ENCODE measurements at places on chromosomes 16 and 17.

DNA sequence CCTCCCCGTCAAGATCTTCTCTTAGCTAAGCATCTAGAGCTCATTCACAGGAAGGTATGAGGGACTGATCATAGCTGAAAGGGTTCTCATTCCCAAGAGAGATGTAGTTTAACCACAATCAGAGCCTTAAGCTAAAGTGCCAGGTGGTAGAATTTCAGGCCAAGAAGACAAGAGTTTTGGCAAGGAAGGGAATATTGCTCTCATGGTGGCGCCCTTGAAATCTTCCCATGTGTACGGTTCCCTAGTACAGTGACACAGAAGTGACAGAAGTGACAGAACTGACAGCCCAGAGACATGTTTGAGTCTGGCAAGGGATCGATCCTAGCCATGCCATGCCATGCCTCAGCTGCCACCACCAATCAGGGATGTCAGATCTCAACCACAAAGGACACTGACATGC, 2.5 kb downstream of the GRIN2C start:
- DNase-seq: no peak

DNA sequence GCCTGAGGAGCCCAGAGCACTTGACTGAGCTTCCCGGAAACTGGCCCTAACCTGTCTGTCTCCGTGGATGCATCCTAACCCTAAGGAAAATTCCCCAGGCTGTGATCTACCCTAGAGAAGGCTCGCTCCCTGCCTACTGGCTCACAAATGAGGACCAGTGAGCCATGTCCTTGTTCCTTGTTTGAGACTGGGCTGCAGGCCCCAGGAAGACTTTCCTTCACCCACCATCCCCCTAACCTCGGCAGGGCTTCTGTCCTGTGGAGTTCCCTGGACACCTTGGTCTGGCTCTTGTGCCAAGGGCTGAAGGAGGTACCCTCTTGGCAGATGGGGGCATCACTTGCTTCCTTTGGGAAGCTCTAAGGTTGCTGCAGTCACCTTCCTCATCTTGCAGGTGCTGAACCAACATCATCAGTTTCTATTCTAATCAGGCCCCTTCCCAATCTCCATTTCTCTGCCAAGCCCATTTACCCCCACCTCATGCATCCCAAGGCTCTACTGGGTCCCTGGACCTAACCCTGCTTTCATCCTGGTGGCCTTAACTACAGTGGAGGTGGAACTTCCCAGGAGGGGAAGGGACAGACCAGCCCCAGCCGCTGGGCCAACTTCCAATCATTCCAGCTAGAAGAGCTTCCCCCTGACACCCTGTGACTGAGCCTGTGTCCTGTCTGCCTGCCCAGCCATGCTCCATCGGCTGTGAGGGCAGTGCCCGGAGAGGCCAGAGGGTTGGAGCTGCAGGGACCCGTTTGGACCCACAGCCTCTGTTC, 12.4 kb downstream of the RNF40 start:
- DNase-seq: no peak

- no peak for DNase-seq
Measured at GRCh38 chr16:68696514-68696913, 40.6 kb upstream of the CDH1 start.

DNA sequence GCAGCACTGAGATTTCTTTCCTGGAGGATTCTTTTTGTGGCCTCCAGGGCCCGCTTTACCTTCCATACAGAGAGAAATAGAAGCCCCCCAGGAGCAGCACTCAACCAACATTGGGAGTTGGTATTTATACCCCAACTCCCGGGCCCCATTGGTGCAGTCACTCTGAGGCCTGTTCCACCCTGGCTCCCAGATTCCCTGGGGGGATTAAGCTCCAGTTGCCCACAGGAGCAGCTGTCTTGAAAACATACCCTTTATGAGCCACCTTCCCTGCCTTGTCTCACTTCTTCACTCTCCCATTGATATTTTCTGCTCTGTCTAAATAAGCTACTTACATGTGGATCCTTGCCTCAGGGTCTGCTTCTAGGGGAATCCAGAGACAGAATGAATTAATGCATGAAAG, 167.8 kb downstream of the KATNIP start:
- DNase-seq: no peak

- no peak for DNase-seq
Measured at GRCh38 chr16:50815382-50815781, 73.5 kb downstream of the CYLD start.

DNA sequence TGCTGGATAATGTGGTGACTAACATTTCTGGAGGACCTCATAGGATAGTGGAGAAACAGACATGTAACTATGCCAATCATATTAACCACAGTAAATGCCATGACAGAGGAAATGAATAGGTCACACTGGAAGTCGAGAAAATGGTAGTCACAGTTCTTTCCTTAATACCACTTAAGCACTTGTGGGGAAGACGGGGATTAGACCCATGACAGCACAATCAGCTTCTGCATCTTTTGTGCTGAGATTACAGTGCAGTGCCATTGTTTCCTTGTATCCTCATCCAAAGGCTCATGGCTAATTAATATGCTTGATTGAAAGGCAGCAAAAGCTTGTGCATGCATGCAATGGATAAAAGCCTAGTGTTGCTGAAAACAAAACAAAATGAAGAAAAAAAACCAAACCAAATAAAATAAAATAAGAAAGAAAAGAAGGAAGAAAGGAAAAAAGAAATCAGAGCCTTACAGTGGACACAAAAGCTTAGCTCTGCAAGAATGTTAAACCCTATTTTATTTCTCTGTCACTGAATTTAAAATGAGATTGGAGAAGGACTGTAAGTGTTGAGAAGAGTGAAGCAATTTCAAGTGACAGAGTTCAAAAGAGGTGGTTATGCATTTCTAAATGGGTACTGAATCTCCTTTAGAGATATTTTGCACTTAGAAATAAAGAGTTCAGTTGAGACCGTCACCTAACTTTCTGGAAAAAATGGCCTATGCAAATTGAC, 1011.9 kb downstream of the CDH8 start:
- DNase-seq: no peak

DNA sequence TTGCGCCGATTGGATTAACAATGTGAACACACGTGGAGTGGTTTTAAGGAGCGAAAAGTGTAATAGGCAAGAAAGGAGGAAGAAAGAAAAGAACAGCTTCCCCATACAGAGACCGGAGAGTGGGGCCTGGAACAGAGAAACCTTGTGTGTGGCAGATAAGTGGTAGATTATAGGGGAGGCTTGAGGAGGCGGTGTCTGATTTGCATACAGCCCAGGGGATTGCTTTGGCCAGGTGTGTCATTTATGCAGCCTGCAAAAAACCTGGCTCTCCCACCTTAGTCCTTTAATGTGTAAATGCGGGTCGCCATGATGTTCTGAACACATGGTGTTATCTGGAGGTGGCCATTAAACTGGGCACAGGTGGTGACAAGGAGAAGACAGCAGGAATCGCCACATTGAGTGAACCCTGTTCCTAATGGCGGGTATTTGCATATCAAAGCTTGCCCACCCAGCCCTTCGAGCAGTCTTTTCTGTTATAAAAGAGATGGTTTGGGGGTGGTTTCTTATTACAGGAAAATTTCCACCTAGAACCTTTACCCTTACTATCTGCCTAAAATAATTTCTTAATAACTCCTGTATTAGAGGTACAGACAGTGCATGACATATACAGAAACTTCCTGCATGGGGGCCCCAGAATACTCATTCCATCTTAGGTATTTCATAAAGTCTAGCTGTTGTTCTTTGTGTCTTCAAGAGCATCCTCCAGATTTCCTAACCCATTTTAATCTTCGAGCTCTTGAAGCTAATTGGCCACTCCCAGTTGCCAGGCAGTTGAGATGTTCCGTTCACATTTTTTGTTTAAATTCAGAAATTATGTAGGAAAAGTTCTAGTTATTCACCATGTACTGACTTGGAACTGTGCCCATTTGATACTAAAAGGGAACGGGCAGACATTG, 292.5 kb downstream of the RBFOX1 start:
- no peak for DNase-seq

- no peak for DNase-seq
Measured at GRCh38 chr17:47095268-47095667, 93.8 kb downstream of the CDC27 start.

GRCh38 chr17:6555331-6556120, 829 bp downstream of the PITPNM3 start:
- no peak for DNase-seq

- no peak for DNase-seq
Measured at GRCh38 chr16:79723583-79724168, 123.1 kb upstream of the MAF start.

DNA sequence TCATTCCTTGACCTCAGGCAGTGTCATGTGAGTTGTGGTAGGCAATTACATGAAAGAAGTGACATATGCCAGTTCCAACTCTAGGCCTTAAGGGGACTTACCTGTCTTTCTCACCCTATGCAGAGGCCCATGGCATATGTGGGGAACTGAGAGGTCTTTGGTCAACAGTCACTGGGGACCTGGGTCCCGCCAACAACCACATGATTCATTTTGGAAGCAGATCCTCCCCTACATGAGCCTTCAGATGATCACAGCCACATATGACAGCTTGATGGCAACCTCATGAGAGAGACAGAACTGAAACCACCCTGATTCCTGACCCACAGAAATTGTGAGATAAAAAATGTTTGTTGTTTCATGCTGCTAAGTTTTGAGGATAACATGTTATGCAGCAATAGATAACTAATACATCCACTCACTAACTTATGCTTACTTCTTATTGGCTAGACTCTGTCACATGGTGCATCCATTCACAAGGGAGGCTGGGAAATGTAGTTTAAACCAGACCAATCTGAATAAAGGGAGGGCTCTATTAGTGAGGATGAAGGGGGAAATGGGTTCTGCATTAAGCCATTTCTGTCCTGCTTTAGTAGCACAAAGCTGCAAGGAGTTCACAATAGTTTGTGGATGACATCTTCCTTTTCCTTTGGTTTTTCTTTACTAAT, 298.2 kb downstream of the HAPSTR1 start:
- DNase-seq: no peak

- no peak for DNase-seq
Measured at GRCh38 chr17:17807440-17807839, 29.3 kb downstream of the SREBF1 start.

GRCh38 chr17:27381007-27381501, 75.2 kb upstream of the KSR1 start:
- peak; percentile 64 for DNase-seq

- DNase-seq: no peak
Measured at GRCh38 chr17:81522491-81523401, 5.4 kb upstream of the FSCN2 start.

GRCh38 chr17:43897831-43898230, 9.5 kb downstream of the MPP2 start:
- DNase-seq: no peak

GRCh38 chr17:76254275-76254674, 10.9 kb upstream of the UBALD2 start:
- DNase-seq: no peak

DNA sequence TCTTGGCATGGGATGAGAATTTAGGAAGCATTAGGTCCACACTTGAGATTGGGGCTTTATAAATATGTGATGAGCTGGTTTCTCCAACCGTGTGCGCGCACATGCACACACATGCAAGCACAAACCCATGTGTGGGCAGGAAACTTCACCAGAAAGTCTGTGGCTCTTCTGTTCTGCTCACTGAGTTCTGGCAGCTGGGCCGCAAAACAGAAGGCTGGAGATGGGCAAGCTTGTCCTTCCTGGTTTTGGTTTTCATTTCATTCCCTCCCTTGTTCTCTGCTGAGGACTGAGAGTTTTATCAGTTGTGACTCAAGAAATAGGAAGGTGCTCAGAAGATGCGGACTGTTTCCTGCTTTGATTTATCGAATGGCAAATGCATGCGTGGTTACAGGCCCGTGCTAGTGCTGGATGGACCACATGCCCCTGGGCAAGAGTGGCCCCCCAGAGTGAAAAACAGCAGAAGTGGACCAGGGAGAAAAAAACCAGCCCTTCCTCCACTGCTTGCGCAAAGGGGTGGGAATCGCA, 14.1 kb downstream of the MAP3K14 start:
- no peak for DNase-seq

- peak; percentile 6 for DNase-seq
Measured at GRCh38 chr16:66695935-66696668, 441 bp downstream of the CMTM4 start.

DNA sequence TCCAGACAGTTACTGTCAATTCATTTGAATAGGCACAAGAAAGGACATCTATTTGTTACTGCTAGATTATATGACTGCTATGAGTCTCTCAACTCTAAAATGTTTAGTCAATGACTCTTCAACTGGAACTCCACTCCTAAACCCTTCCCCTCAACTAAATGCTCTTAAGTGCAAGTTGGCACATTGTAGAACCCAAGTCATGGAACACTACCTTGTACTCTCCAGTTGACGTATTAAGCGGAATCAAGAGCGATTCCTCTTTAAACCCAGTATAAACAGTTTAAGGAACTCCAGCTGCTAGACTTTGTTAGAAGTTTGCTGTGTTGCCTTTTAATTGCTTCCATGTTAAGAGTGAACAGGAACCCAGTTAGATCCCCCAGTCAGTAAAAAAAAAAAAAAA, 44.6 kb downstream of the STH start:
- DNase-seq: no peak

GRCh38 chr16:49351096-49351487, 22.5 kb upstream of the C16orf78 start:
- DNase-seq: no peak

- DNase-seq: no peak
Measured at GRCh38 chr16:80288616-80289015, 252.2 kb upstream of the DYNLRB2 start.

DNA sequence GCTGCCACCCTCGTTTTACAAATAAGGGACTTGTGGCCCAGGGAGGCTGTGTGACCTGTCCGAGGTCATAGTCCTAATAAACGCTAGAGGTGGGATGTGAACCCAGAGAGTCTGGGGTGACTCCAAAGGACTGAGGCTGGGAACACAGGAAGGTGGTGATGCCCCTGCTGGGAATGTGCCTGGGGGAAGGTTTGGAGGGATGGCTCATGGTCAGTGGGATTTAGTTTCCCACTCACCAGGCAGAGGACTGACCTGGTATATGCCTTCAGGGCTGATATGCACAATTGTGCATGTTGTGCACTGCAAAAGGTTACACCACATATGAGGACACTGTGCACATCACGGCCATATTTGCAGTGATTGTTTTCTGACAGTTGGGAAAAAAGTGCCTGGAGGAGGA, 13.9 kb upstream of the WNT9B start:
- no peak for DNase-seq

DNA sequence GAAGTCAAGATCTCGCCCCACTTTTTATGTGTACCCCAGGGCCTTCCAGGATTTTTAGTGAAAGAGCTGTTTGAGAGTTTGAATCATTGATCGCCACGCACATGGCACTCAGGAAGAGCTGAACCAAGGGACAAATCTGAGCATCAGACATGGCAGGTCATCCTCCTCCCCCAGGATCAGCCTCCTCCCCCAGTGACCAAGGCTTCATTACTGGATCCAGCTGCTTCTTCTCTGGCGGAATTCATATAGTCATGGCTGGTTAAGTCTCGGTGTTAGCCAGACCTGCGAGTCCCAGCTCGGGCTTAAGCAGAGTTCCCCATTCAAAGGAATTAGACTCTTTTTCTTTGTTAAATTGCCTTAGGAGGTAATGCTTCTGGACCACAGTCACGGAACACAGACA, 32.5 kb downstream of the CDRT4 start:
- DNase-seq: no peak

All from activated T-helper 1 cell treated with anti-CD3 and anti-CD28 coated beads, Interleukin-2, amount 50 U/mL, for 16 hours (primary cell).